Renal cortical epithelial cell (primary cell): ENCODE measurements at places on chromosomes 2 and 18. TPM values are rescaled to one million over a fixed set of nuclear protein-coding genes. Genes with fewer than 3 reads are reported as not detected.

Gene C2orf72
- total RNA-seq, result 0.17 and 0.50 TPM in 2 replicates

DNA sequence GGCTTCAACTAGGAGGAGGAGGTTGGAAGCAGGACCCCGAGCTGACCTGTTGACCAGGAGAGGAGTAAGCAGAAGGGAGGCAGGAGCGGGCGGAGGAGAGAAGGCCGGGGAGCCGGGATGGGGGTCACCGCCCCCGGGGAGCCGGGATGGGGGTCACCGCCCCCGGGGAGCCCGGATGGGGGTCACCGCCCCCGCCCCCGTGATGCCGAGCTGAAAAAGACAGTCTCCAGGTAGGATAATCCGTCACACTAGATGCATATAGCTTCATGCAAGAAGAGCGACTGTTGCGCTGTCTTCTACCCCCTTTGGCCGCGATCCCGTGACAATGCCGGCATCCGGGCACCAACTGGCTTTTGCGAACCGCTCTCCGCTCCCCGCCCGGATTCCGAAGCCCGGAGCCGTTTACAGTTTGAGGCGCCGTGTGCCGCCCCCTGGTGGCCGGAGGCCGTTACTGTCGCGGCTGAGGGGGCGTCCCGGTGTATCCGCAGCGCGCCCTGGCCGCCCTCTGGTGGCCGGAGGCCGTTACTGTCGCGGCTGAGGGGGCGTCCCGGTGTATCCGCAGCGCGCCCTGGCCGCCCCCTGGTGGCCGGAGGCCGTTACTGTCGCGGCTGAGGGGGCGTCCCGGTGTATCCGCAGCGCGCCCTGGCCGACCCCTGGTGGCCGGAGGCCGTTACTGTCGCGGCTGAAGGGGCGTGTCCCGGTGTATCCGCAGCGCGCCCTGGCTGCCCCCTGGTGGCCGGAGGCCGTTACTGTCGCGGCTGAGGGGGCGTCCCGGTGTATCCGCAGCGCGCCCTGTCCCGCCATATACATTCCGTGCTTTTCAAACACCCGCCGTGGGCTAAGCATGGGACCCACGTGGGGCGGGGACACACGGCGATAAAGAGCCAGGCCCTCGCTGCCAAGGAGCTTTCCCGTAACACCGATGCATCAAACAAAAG lies 89.6 kb downstream of the ACTR3 start:
- DNase-seq, result no peak

- DNase-seq, result no peak
These were observed 199.7 kb downstream of the PTPRM start for GRCh38 chr18:7766817-7767216.

DNA sequence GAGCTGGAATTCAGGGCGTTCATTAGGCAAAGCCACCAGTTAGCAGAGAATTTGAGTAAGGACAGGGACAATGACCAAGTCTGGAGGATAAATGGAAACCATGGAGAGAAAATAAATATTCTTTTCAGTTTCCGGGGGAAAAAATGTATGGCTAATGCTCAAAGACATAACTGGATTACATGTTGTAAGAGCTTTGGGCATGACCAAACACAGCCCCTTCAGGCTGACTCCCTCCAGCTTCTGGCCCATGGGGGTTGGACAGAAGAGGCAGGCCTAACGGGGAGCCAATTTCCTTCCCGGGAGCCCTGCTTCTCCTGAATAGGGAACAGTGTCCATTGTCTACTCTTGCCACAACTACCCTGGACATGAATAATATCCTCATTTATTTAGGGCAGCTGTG lies 39.5 kb upstream of the FOXI3 start:
- no peak for DNase-seq
